ENCODE measurements at places on chromosomes 5 and 9.

DNA sequence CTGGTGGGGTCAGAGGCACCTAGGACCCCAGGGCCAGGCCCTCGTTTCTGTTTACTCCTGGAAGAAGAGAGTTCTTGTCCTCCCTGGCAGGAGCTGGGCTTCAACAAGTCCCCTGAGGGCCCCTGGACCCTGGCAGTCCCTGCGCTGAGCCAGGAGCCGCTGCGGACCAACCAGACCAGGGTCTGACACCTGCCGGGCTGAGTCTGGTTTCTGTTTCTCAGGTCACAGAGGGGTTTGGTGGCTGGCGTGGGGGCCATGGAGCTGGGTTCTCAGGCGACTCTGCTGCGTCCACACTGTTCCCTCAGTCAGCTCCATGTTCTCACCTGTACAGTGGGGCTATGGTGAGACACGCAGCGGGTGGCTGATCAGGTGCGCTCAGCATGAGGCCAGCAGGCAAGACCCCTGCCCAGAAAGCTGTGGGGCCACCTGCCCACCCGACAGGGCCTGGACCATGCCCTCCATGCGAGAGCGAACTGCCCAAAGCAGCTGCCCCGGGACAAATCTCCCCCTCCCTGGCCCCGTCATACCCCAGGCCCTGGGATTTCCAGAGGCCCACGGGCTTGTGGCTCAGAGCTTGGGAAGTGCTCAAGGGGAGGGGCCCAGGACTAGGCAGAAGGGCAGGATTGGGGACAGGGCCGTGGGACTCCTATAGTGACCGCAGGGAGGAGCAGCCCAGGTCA is 17.9 kb upstream of the NOTCH1 start:
- DNase-seq, result no peak

- peak; percentile 3 for DNase-seq
These were observed 940 bp upstream of the CAMK4 start for GRCh38 chr5:111223101-111223786.

DNA sequence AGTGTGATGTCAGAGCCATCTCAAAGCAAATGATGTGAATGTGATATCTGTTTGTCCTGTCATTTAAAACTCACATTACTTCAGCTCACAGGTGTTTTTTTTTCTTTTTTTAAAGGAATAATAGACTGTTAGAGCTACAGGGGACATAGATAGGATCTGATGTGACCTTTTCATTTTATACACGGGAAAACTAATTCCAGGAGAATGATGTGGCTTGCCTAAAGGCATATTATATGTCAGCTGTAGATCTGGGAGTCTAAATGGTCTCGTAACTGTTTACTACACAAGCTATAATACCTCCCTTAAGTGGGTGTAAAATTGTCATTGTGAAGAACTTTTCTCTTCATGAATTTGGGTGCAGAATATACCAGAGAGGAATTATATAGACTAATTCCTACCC is 2.0 kb downstream of the NMUR2 start:
- DNase-seq, result no peak

- DNase-seq, result peak; percentile 2
These were observed 1770.8 kb upstream of the CDH9 start for GRCh38 chr5:28808967-28809810.

DNA sequence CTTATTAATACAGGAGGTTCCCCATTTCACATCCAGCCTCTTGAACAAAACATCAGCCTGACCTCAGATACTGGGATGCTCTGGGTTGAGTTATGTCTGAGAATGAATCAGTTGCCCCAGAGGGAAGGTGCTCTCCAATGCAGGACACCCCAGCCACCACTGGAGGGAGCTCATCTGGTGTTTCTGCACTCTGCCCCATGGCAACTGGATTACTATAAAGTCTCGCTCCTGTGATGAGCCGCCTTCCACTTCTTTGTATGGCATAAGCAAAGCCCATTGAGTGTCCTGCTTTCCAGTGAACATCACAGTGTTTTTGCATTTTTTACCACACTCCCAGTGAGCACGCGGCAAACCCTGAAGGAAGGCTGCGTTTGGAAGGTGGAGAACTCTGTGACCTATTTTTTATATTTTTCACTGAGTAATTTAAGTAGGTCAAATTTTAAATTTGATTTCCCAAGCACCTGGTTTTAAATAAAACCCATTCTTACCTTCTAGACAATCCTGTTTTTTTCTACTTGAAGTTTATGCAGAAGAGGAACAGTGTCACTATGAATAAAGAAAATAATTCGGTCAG is 176.9 kb upstream of the WWC1 start:
- DNase-seq, result peak; percentile 70

GRCh38 chr9:23740531-23740930 is 85.5 kb downstream of the ELAVL2 start:
- no peak for DNase-seq

DNA sequence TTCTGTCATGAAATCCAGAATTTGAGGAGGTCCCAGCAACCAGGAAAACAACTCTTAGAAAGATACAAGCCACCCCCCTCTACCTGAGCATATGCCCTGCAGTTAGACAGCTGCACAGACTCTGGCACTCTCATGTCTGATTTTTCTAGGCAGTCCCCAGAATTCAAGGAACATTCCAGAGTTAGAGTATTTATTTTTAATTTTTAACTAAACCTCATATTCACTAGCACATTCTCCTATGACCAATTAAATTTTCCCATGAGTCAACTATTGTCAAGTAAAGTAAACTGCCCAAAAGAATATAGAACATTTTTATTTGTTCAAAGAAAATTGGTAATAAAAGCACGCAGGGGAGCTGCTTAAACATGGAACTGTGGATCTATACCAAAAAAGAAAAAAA is 490.5 kb upstream of the SEMA6A start:
- DNase-seq, result no peak

DNA sequence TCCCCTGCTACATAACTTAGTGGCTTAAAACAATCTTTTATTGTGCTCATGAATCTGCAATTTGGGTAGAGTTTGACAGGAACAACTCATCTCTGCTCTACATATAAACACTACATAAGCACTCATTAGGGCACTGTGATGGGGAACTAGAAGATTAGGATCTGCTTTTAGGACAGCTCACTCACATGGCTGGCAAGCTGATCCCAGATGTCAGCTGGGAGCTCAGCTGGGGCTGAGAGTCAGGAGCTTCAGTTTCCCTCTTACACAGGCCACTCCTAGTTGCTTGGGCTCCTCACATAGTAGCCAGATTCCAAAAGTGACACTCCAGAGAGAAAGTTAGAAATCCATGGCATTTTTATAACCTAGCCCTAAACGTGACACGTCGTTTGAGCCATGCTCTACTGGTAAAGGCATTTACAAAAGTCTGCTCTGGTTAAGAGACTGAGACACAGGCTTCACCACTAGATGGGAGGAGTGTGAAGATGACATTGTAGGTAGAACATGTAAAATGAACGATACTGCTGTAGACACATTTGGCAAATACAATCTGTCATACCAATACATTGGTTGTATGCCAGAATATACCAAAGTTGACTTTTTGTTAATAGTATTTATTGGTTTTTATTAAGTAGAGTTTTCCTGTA is 23.6 kb downstream of the SCAI start:
- peak; percentile 51 for DNase-seq

GRCh38 chr9:2722715-2723114 is 5.4 kb downstream of the KCNV2 start:
- DNase-seq, result peak; percentile 29

- no peak for DNase-seq
These were observed 63.2 kb downstream of the CFAP90 start for GRCh38 chr5:7787770-7788169.

DNA sequence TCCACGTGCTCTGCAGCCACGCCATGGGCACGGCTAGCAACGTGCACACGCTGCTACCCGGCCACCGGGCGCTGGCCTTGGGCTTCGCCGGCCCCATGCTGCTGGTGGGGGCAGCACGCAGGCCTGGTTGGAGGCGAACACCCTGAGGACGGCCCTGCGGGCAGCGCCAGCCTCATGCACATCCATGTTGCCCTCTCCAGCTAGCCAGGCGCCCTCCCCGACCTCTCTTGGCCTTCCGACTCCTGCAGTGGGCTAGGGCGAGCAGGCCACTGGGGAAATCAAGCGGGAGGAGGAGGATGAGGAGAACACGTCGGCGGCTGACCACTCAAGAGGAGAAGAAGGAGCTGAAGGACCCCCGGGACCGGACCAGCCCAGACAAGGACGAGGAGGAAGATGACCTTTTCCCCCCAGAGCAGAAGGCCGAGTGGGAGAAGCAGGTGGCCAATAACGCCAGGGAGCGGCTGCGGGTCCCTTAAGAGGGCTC is 73.3 kb downstream of the INSL6 start:
- no peak for DNase-seq
